ENCODE measurements at places on chromosomes 3 and 15. TPM values are rescaled to one million over a fixed set of nuclear protein-coding genes. Genes with fewer than 3 reads are reported as not detected.

DNA sequence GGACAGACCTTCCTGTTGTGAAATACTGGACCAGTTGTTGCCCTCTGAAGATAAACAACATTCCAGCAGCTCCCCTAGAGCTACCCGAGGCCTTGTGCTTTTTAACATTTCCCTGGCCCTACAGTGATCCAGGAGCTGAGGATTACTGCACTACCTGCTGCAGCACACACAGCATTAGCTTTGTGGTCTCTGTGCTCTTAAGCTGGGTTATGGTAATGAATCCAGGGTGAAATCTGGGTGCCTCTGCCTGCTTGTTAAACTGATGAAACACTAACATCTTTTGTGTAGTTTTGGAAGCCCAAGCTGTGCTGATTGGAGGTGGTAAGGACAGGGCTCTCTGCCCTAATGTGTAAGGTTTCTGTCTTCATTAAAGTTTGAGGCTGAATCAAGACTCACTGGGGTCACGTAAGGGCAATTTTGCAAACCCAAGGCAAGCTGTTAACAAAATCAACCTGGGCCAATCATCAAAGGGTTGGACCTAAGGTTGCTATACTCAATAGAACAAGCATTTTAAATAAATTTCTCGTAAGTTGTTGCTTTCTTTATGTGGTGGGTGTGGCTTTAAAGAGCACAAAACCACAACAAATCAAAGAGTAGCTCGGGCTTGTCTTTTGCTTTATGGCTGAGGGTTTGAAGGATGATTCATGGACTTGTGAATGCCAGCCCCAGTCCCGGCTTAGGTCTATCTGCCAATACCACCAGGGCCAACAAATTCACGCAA lies 183.9 kb downstream of the TPRG1 start:
- DNase-seq = no peak

- no peak for DNase-seq
These were observed 216.0 kb upstream of the ZBTB20 start for GRCh38 chr3:115363071-115363470.

PLA2G4D gene
- not detected for total RNA-seq

CIAO2A gene
- 71.0 TPM for total RNA-seq

GRCh38 chr3:55624238-55624637 lies 137.1 kb upstream of the WNT5A start:
- no peak for DNase-seq

DNA sequence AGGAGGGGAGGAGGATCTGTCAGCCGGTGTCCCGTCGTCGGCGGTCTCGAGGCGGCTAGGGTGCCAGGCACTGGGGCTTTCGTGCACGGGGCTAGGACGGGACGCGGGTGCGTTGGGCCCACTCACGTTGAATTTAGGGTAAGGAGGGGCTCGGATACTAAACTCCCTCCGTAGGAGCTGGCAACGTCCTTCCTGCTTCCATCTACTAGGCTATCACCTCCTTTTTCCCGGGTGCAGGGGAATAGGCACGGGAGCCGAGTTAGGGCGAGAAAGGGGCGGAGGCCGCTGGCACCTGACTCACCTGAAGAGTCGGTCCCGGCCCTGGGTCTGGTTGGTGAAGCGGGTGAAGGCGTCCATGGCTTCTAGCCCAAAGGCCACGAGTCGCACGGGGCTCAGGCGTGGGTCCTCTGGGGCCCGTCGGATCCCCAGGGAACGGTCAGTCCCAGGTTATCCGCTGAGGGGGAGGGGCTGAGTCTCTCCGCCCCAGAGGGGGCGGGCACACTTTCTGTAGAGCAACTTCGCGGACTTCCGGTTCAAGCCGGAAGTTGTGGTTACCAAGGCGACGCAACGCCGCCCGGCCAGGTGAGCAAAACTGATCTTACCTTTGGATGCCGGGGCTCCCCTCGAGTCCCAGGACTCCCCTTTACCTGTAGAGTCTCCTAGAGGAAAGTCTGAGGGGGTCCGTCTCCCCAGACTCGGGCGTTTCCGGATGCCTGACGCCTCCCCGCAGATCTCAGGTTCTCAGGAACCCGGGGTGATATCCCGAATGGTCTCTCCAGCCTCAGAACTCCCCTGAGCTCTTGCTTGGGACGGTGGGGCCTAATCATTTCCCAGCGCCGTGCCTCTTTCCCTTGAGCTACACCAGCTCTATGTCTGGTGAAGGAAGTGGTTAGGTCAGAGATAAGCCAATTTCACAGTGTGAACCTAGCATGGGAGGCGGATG lies at the start of the genes PEX11A and WDR93:
PEX11A (minus strand) TSS at position 479 of the 943 bp plus-strand sequence; CDS start at position 357, 122 bp downstream.
WDR93 (plus strand) TSS at position 536 of the 943 bp plus-strand sequence. CDS start 10,936 bp downstream, outside the sequence.
- DNase-seq = peak; percentile 79

DNA sequence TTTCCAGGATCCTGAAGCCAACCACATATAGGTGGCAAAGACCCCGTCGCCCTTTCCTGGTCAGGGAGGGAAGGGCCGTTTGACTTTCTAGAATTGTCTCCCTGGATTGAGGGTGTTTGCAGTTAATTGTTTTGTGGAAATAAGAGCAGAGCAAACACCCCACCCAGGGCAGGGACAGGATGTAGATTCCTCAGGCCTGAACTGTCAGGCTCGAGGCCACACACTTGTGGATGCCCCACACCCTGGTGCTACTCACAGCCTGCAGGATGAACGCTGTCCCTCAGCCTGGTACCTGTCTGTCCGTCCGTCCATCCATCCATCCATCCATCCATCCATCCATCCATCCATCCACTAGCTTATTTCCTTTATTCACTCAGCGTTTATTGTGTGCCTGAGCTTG lies 29.9 kb upstream of the FLNB start:
- DNase-seq = no peak

DNA sequence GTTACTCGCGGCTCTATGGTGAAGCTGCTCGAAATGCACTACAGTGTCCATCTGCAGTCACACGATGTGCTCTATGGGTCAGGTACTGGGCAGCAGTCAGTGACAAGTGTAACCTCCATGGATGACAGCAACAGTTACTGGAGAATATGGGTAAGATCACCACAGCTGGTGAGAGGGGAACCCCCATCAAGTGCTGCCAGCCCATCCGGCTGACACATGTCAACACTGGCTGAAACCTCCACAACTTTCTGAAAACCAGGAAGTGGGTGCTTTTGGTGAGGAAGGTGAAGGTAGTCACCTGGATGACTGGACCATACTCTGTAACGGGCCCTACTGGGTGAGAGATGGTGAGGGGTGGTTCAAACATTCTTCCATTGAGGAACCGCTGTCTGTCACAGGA lies 87.4 kb upstream of the C15orf39 start:
- no peak for DNase-seq

- no peak for DNase-seq
These were observed 89.5 kb downstream of the SUCNR1 start for GRCh38 chr3:151962912-151963311.

GRCh38 chr3:126959136-126959920 lies 23.6 kb upstream of the PLXNA1 start:
- DNase-seq = peak; percentile 3

- DNase-seq = no peak
These were observed 113.2 kb downstream of the SOX2 start for GRCh38 chr3:181824961-181825360.

KLHL40 gene
- total RNA-seq = 0.22 TPM

RETNLB gene
- not detected for total RNA-seq

GRCh38 chr15:98843844-98844243 lies 163.7 kb downstream of the PGPEP1L start:
- DNase-seq = no peak

All from left ventricle myocardium inferior (tissue), 1 donor.